AG08395 (cell line): ENCODE measurements at places on chromosomes 5 and 9.

GRCh38 chr5:95733107-95733665 lies 2.0 kb downstream of the RHOBTB3 start:
- DNase-seq: no peak

GRCh38 chr9:16613051-16613450 lies 257.4 kb downstream of the BNC2 start:
- DNase-seq: no peak

- no peak for DNase-seq
Observed at GRCh38 chr5:179906294-179906794, 1.4 kb downstream of the TBC1D9B start.

DNA sequence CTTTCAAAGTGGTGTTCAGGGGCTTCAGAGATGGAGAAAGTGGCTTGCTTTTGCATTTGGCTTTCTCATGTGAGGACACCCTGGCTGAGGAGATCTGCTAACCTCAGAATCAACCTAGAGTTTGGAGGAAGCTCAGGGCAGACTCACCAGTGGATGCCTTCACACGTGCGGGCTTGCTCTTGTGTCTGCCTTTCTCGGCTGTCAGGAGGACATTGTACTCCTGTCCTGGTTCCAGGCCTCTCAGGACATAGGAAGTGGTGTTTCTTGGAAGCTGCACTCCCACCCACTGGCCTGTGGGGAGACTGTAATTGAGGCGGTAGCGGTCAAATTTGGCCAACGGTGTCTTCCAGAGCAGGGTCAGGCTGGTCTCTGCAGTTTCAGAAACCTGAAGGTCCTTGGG lies 44.5 kb downstream of the TNC start:
- no peak for DNase-seq

DNA sequence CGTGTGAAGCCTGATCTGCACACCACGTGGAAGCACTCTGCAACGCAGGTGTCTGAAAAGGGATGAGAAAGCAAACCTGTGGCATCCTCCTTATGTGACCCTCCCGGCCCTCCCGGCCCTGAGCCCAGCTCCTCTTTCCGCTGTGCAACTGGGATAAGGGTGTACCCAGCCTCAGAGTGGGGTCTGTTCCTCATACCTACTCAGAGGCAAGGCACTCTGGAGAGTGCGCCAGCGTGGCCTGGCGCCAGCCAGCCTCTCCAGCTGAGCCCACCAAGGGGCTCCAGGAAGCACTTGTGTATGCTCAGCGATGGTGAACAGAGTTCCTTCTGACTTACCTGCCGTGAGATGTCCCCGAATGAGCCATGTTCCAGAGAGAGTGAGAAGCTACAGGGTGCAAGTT lies 102.8 kb downstream of the IRX1 start:
- no peak for DNase-seq

- DNase-seq: no peak
Observed at GRCh38 chr9:136648751-136649150, 14.0 kb upstream of the EGFL7 start.

DNA sequence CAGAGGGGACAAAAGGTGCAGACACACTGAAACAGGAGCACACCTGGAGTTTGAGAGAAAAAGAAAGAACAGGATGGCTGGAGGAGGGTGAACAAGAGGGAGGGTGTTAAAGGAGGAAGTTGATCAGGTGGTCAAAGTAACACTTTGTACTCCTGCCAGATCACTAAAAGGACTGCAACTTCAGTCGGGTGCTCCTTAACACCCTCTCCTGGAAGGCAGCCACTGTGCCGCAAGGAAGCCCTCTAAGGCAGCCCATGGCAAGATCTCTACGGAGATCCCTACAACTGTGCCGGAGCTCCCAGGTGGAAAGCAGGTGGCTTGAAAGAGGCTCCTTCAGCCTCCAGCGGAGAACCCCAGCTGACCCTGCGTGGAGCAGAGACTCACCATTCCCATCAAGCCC lies 124.4 kb upstream of the MSX2 start:
- DNase-seq: no peak

DNA sequence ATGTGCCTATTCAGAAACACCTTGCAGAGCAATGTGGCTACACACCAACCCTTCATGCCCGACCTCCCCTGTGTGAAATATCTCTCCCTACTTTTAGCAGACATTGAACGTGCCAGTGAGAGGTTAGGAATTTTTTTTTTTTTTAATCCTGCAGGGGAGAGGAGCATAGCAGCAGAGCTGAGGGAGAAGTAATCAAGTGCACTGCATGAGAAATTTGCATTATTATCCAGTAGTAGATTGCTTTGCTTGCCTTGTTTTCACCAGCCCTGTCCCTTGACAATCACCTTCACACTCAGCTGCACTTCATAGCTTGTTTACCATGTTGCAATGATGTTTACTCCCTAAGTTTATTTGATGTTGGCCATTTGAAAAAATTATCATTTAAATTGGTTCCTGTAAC lies 489.6 kb upstream of the ZNF608 start:
- no peak for DNase-seq

DNA sequence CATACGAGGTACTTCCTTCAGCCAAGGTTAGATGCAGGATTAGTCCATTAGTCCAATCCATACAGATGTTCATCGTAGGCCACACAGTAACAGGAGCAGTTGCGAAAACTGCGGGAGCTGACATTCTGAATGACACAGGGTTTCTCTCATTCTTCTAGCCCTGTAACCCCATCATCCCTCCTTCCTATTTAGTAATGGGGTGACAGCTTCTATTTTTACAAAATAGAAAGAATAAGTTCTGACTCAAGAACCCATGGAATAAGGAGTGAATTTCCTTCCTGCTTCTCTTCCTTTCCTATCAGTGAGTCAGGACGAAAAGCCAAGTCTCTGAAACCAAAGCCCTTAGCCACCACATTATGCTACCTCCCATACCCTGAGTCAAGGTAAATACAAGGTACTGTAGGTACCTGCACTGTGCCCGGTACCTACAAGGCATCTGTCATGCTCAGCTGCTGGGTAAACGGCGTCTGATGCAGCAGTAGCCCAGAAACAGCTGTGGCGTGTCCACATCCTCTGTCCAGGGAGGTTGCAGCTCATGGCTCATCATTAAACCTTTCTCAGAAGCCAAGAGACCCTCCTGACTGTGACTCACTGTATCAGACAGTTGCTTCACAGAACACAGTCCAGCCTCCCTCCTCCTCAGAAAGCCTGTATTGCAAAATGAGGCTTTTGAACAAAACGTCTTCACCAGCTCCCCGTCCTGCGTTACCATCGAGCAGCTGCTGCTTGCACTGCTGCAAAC lies 84.2 kb downstream of the ESM1 start:
- DNase-seq: peak; percentile 79

GRCh38 chr5:97065475-97065874 lies 76.9 kb downstream of the LIX1 start:
- no peak for DNase-seq

GRCh38 chr9:131096269-131097125 lies at the start of gene AIF1L:
Gene AIF1L (plus strand): TSS chr9:131096531. CDS start chr9:131096630, 99 bp downstream.
- DNase-seq: peak; percentile 29

DNA sequence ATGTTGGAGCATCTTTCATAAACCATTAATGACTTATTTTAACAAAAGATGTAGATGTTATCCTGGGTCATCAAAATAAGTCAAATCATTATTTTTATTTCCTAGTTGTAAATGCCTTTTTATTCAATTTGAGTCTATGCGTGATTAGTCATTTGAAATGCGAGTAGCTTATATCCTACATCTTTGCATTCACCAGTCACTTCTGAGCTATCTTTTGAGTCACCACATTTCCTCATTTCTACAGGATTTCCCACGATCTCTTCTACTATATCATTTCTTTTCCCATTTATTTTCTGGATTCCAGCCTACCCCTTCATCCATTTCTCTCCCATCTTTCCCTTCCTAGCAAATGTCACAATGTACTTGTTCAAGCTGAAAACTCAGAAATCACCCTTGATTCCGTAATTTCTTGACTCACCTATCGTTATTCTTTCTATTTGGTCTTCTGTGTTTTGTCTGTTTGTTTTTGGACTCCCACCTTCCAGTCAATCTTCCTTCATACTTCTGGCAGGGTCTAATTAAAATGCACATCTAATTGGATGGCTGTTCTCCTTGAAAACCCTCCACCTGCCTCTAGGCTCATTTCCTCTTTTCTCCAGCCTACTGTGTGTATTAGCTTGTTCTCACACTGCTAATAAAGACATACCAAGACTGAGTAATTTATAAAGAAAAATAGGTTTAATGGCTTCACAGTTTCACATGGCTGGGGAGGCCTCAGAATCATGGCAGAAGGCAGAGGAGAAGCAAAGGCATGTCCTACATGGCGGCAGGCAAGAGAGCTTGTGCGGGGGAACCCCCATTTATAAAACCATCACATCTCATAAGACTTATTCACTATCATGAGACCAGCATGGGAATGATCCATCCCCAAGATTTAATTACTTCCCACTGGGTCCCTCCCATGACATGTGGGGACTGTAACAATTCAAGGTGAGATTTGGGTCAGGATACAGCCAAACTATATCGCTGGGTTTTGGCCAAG lies 112.4 kb downstream of the MEF2C start:
- no peak for DNase-seq

DNA sequence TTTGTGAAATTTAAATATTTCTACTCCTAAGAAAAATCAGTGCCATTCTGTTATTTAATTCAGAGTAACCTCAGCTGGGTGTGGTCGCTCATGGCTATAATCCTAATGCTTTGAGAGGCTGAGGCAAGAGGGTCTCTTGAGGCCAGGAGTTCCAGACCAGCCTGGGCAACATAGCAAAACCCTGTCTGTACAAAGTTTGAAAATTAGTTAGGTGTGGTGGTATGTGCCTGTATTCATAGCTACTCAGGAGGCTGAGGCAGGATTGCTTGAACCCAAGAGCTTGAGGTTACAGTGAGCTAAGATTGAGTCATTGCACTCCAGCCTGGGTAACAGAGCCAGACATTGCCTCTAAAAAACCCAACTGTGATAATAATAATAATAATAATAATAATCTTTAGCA lies 44.8 kb upstream of the CNTLN start:
- no peak for DNase-seq

DNA sequence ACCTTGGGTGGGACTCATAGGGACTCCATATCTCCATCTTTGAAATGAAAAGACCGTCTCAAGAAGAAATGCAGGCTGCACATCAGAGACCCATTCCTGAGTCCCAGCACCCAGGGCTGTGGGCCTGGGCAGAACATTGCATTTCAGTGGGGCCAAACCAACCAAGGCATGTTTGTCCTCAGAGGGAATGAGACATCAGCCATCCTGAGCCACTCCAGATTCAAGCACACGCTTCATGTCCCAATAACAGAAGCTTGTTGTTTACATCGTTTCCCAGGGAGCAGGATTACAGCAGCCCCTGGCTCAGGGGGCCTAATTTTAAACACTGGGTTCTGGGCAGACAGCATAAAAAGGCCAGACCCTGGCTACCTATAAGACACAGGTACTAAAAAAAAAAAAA lies 24.3 kb downstream of the DUSP1 start:
- DNase-seq: no peak
